ENCODE measurements at places on chromosomes 1 and 21.

GRCh38 chr1:199515261-199515660, 512.2 kb upstream of the NR5A2 start:
- H3K4me3 ChIP-seq: no peak overlapping the region
- H3K27ac ChIP-seq: no peak overlapping the region
- no peaks in the 10 kb centered on the region for H3K27me3 ChIP-seq

DNA sequence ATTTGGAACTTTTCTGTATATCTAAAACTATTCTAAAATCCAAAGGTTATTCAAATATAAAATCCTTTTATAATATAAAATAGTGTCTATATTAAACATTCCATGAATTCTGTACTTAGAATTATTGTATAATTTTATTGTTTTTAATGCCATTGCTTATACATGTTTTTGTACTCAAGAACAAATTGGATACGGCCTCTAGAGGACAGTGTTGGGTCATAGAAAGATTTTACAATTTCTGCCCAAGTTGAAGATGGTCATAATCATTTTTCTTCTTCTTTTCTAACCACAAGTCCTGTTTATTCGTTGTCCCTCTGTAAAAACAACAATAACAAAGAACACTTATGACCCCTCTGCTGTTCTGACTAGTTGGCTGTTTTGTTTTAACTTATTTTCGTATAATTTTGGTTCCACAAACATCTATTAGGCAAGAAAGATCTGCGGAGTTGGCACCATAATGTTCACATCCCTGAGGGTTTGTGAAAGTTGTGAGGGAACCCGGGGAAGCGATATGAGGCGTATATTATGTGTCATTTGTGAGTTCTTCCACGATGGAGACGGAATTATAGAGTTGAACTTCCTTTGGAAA, 75.7 kb upstream of the KIF26B start:
- H3K36me3 ChIP-seq: no peaks in the 10 kb centered on the region
- H3K27ac ChIP-seq: no peak overlapping the region
- DNase-seq: no peak

DNA sequence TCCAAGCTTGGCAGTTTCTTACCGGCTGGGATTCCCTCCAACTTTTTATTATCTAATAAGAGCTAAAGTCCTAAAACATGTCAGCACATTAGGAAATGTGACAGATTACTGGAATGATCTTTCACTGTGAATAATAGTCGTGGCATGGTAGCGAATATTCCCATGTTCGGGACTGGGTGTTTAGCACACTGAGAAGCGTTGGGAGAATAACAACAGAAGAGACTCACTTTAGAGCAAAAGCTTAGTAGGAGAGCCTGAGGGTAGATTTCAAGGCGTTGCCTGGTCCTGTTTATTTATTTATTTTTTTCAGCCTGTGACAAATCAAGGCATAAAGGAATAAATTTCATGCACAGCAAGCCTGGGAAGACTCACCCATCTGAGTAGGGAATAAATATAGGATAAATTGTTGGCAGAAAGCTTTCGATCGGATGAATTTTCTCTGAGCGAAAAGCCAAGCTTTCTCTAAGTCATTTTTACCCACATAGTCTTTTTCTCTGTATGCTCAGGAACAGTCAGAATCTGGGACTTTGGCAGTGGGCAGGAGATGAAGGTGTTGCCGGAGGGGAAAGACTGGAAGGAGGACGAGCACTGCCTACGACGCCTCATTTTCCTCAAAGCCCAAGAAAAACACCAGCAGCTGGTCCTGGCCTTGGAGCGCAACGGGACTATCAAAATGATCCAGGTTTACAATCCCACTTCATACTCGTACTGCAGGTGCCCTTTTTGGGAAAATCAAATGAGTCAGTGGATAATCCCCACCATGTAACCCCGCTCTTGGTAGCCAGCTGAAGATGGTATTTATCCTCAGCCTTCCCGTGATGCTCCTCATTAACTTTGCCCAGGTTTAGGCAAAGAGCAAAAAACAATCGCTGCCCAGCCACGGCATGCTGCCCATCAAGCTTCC, 97.2 kb downstream of the WDR64 start:
- H3K36me3 ChIP-seq: no peaks in the 10 kb centered on the region
- peak overlapping the region; percentile 30 for H3K4me3 ChIP-seq
- peaks cover 9% of the 10 kb centered on the region for H3K4me1 ChIP-seq
- no peaks in the 10 kb centered on the region for H3K27me3 ChIP-seq

DNA sequence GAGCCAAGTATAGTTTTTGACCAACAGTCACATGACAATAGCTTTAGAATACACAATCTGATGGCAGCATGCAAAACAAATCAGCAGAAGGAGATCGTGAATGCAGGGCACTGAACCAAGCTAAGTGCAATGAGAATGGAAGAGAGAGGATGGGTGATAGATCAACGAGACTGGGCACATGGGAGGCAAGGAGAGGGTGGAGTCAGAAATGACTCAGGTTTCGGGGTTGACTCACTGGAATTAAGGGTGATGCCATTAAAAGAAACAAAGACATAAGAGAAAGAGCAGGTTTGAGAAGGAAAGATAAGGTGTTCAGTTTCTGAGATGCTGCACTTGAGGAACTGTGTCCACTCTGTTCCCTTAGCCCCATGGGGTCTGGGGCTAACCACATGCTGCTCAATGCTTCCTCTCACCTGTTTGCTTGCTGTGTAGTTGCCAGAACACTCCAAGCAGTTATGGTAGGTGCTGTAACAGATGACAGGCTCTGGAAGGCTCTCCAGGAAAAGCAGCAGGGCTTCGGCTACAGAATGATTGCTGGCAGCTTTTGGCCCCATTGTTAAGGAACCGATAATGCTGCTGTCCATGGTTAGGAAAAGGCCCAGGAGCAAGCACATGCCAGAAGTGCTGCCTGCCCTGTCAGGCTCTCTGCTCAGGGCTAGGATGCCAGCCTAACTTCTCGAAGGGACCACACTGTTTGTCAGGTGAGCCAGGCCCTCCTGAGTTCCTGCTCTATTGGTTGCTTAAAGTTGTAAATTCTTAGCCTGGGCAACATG, 6.1 kb upstream of the MTF1 start:
- H3K36me3 ChIP-seq: peaks cover 48% of the 10 kb centered on the region
- H3K27me3 ChIP-seq: no peaks in the 10 kb centered on the region
- H3K4me1 ChIP-seq: peaks cover 5% of the 10 kb centered on the region

DNA sequence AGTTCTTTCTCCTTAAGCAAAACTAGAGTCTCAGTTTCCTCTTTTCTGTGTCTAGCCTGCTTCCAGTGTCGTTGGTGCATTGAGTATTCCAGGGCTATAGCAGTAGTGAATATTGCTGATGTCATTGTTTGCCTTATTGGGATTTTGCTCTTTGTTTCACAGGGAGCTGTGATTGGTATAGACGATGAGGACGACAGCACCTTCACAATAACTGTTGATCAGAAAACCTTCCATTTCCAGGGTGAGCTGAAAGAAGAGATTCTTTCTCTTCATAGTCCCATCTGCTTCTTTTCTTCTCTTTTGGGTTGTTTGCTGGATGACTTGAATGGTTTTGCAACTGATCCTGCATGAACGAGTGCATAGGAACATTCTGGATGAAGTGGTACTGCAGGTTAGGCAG, 52.4 kb downstream of the OSBPL9 start:
- no peaks in the 10 kb centered on the region for H3K36me3 ChIP-seq
- no peak overlapping the region for H3K27ac ChIP-seq
- peaks cover 26% of the 10 kb centered on the region for H3K4me1 ChIP-seq

DNA sequence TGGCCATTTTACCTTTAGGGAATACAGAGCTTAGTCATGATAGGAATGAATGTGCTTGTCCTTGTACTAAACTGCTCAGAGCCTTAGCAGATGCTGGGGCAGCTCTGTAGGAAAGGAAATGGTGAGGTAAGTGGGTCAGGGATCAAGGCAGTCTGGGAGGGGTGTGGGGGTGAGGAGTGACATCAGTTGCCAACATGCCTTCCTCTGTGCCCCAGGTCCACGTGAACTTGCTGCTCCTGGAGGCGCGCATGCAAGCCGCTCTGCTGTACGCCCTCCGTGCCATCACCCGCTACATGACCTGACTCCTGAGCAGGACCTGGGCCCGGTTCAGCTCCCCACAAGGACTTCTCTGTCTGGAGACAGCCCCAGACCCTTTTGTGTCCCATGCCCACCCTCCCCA, 21.2 kb downstream of the SESN2 start:
- H3K4me3 ChIP-seq: no peak overlapping the region
- H3K4me1 ChIP-seq: peaks cover 3% of the 10 kb centered on the region
- no peaks in the 10 kb centered on the region for H3K27me3 ChIP-seq
- H3K36me3 ChIP-seq: peaks cover 65% of the 10 kb centered on the region
- no peak overlapping the region for H3K27ac ChIP-seq
